Umbilical cord (tissue), 2 donors: ENCODE measurements at places on chromosomes 3 and 15.
A peak's percentile ranks its signal among the peaks of the same experiment; 100 is the strongest.

DNA sequence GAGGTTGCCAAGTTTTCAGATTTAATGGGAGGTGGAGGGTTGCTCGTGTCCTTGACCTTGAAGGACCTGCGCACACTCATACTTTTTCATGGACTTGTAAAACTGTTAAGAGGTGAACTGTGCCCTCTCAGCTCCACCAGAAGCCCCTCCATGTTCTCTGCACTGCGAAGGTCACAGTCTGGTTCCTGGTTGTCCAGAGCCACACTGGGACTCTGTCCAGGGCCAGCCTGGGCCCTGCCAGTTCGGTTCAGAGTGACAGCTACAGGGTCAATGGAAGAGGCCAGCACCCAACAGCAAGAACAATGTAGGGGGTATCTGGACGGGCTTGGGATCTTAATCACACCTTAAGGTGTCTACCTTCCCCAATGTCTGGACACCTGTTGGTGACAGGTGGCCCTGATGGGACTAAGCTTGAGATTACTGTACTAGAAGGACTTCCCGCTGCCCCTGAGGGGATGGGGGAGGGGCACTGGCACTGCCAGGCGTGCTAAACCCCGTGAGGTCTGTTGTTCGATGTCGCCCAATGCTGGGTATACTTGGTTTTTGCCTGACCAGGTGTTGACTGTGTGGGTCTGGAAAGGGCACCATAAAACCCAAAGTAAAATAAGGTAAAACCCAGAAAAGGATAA lies 34.7 kb downstream of the GRK7 start:
- DNase-seq, result no peak

DNA sequence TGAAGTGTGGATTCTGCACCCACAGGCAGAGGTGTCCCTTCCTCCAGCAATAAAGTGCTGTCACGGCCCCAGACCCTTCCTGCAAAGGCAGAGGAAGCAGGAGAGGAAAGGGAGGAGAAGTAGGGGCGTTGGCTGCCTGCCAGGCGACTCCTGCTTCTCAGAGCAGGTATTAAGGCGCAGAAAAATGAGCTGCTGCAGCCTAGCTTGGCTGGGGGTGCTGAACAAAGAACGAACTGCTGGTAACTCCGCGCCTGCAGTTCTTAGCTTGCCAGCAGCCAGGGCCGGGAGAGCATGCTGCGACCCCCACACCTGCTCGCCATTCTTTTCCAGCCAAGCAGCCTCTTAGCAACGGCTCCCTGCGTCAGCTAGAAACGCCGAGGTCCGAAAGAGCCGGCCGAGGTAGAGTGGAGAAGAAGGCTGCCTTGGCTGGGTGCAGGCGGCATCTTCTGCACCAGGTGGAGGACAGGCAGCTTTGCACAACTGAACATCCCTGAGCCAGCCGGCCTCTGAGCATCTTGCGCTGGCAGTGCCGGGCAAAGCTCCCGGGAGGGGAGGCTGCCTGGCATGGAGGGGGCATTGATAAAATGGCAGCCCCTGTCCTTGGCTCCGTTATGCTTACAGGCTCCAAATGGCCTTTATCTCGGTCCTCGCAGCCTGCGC lies 296.0 kb downstream of the MEX3B start:
- no peak for DNase-seq

GRCh38 chr3:169354774-169355501 lies 308.6 kb downstream of the MECOM start:
- DNase-seq, result no peak

GRCh38 chr3:121698901-121699300 lies 38.2 kb upstream of the HCLS1 start:
- peak; percentile 73 for DNase-seq

- peak; percentile 69 for DNase-seq
Observed at GRCh38 chr3:149466192-149466591, 8.3 kb upstream of the TM4SF4 start.

- peak; percentile 30 for DNase-seq
Observed at GRCh38 chr15:27358751-27359434, 387.9 kb downstream of the GABRG3 start.

- DNase-seq, result no peak
Observed at GRCh38 chr3:79178471-79179180, 589.2 kb downstream of the ROBO1 start.

DNA sequence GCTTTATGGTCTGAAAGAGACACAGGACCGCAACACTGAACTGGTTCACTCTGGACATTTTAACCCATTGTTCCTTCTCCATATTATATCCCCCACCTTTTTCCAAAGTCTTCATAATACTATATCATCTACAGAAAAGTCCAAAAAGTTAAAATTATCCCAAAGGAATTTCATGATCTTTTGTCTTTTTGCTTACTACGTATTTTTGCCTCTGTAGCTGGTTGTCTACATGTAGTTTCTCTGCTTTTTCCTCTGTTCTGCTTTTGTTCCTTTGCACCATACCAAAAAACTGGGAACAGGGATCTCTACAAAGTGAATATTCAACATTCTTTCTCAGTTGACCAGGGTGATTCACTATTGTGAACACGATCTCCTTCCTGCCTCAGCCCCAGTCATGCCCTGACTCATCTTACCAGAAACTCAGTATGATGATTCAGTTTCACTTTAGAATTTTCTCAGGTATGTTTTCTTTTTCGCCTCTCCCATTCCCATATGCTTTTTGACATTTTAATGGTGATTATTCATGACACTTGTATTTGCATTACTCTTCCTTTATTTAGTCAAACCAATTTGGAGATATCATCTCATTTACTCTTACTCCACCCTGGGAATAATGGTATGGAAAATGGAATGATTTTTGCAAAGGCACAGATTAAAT lies 14.5 kb downstream of the EMC4 start:
- DNase-seq, result no peak

- DNase-seq, result no peak
Observed at GRCh38 chr15:92155934-92156333, 237.7 kb upstream of the ST8SIA2 start.

DNA sequence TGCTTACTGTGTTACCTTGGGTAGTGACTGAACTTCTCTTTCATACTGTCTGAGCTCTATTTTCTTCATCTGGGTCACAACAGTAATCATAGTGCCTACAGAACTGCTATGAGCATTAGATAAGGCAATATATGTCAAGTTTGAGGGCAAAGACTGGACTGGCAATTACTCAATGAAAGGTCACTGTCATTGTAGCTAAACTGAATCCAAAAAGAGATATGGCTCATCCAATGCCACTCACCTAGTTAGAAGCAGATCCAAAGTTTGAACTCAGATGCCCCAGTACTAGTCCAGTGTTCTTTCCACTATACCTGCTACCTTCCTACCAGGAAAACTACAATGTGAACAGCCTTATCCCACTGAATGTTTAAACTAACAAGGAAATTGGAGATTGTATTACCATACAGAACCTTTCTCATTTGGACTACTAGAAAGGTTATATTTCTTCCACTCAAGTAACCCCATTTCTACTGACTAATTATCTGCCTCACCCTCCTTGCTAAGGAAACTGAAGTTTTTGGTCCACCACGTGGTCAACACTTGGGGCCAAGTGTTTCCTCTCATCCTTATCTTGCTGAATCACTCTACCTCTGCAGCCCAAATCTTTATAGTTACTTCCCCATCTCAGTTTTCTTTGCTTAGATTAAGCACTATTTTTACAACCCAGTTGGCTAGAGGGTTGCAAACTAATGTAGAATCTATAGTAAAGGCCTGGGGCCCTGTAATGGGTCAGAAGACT lies 202.3 kb upstream of the LPP start:
- DNase-seq, result no peak

GRCh38 chr3:126147147-126147931 lies 33.0 kb downstream of the ALDH1L1 start:
- DNase-seq, result no peak

DNA sequence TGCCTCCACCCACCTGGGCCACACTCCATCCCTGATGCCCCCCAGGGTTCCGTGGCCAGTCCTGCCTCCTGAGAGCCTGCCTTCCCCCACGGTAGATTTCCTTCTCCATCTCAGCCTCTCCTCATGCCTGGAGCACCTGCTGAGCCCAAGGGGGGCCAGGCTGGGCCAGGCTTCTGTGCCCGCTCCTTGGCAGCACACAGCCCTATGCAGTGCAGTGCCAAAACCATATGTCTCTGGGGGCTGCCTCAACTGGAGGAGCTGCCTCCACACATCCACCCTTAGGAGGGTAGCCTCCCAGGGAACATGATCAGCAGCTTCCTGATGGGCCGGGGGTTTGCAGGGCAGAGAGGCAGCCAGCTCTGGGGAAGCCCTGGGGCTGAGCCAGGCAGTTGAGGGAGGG lies 24.6 kb upstream of the GATA2 start:
- DNase-seq, result no peak

- DNase-seq, result no peak
Observed at GRCh38 chr15:78943692-78944091, 1.2 kb downstream of the CTSH start.

- no peak for DNase-seq
Observed at GRCh38 chr15:70235347-70235746, 137.6 kb upstream of the TLE3 start.

- no peak for DNase-seq
Observed at GRCh38 chr3:15756505-15756904, 41.3 kb downstream of the ANKRD28 start.

GRCh38 chr3:37505415-37505814 lies 331.0 kb upstream of the LRRFIP2 start:
- no peak for DNase-seq
